NCI-H1436 treated with DMSO at 0.1 percent for 48 hours (cell line): ENCODE measurements at places on chromosomes 11 and 22.

GRCh38 chr11:96744697-96745096 lies 354.9 kb downstream of the JRKL start:
- no peak for DNase-seq

GRCh38 chr11:71078482-71078881 lies 173.9 kb downstream of the SHANK2 start:
- no peak for DNase-seq

DNA sequence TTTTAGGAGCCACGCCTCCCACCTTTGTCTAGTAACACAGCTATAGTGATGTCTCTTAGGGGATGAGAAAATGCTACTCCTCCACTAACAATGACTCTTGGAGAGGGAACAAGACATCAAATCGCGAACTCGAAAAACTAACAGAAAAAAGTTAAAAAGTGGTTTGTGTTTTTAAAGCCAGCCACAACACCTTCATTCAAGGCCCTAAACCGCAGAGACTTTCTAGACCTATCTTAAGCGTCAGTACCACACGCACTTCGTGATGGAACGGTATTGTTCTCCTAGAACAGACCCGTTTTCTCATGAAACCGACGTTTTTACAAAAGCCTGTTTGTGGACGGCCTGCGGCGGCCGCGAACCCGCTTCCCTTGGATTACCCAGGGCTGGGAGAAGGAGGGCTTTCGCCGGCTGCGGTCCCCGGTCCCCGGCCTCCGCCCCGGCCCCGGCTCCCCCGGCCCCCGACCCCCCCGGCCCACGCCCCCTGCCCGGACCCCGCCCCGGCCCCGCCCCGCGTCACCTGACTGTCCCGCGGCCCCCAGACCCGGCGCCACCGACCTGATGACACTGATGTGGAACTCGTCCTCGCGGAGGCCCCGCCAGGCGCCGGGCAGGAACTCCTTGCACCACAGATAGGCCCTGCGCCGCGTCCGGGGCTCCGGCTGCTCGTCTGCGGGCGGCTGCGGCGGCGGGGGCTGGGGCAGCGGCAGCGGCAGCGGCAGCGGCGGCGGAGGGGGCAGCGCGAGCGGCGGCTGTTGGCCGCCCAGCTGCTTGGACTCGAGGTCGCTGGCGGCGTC lies 718 bp downstream of the CHKA start:
- DNase-seq, result no peak

- DNase-seq, result no peak
Observed at GRCh38 chr11:46114378-46114777, 6.9 kb downstream of the PHF21A start.
